ENCODE measurements at places on chromosomes 16 and 17.

- no peak for DNase-seq
Measured at GRCh38 chr17:40534371-40535189, 30.7 kb downstream of the CCR7 start.

- peak; percentile 51 for DNase-seq
Measured at GRCh38 chr17:27519550-27519949, 63.3 kb downstream of the KSR1 start.

- no peak for DNase-seq
Measured at GRCh38 chr17:2847381-2848333, 51.4 kb downstream of the RAP1GAP2 start.

DNA sequence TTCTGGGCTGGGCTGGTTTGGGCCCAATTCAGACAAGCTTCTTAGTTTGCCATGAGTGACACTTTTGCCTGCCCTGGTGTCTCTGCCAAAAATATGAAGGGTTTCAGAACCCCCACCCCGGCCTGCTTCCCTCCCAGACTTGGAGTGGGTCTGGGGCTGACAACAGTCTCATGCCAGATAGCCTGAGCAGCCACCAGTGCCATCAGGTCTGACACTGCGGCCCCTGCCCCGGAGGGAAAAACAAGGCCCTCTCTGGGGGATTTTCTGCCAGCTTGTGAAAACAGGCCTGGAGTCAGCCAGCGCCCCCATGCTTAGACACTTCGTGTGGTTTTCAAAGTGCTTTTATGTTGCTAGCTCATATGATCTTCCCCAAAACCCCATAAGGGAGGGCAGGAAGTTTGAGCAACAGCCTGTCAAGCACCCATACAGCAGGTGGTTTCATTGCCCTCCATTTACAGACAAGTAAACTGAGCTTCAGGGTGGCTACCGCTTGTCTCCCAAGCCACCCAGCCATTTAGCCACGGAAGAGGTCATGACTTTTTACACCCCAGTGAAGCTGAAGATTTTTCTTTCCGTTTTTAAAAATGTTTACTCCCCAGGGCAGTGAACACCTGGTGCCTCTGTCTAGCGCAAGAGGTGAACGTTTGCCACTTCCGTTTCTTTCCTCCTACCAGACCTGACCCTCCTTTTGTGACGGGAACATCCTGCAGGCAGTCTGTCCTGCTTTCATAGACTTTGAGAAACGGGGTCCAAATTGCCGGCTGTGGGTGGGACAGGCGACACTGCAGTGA, 300.6 kb downstream of the SEC14L1 start:
- peak; percentile 98 for DNase-seq

- no peak for DNase-seq
Measured at GRCh38 chr17:32141258-32141657, 1.0 kb upstream of the RHOT1 start.

DNA sequence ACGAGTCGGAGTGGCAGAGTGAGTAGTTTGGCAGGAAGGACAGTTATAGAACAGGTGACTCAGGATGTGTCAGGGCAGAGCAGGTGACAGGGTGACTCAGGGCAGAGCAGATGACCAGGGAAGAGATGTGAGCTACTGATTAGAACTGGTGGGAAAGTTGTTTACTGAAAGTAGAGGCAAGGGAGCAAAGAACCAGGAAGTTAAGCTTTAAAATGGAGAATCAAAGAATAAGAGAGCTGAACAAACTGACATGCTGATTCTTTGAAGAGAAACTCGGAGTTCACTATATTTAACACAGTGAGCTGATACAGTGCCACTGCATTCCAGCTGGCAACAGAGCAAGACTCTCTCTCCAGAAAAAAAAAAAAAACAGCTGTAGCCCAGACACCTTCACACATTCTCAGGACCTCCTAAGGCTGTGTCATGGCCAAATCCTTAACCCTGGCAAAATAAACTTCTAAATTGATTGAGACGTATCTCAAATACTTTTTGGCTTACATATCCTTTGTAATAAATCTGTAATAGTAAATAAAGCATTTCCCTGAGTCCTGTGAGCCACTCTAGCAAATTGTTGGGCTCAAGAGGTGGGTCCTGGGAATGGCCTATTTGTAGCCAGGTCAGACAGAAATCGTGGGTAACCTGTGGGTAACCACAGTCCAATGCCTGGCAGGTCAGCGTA, 12.3 kb upstream of the UBE2I start:
- no peak for DNase-seq

DNA sequence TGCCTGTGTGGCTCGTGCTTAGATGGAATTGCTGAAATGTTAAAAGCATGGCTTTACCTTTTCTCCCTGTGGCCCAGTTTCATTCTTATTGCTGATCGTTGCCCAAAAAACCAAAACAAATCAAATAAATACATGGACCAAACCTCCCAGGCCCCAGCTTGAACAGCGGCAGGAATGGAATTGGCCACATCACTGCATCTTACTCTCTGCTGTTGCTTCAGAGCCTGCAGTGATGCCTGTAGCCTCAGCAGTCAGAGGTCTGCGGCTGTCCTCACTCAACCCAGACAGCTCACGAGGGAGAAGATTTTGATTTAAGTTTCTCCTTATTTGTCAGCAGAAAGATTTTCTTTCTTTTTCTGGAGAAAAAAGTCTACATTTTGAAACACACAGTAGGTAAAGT, 91.5 kb downstream of the NPIPB11 start:
- DNase-seq: no peak

DNA sequence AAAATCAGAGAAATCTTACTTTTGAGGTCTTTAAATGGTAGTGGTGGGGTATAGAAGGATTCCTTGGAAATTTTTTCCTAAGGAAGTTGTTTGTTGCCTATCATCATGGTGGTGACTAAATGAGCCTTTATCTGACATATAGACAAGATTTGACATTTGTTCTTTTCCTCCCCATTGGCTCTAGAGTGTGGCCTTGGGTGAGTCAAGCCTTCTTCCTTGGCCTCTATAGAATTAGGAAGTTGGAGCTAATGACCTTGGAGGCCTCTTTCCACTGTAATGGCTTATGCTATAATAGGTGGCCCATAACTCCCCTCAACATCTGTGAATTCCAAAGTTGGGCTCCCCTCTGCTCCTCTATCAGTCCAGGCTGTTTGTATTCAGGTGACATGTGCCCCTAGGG, 79.1 kb upstream of the HNF1B start:
- no peak for DNase-seq
